Activated T-helper 1 cell treated with anti-CD3 and anti-CD28 coated beads, Interleukin-2, amount 50 U/mL, for 16 hours (primary cell): ENCODE measurements at places on chromosomes 1 and 21.

- no peak for DNase-seq
Observed at GRCh38 chr1:18575620-18576019, 55.0 kb upstream of the PAX7 start.

DNA sequence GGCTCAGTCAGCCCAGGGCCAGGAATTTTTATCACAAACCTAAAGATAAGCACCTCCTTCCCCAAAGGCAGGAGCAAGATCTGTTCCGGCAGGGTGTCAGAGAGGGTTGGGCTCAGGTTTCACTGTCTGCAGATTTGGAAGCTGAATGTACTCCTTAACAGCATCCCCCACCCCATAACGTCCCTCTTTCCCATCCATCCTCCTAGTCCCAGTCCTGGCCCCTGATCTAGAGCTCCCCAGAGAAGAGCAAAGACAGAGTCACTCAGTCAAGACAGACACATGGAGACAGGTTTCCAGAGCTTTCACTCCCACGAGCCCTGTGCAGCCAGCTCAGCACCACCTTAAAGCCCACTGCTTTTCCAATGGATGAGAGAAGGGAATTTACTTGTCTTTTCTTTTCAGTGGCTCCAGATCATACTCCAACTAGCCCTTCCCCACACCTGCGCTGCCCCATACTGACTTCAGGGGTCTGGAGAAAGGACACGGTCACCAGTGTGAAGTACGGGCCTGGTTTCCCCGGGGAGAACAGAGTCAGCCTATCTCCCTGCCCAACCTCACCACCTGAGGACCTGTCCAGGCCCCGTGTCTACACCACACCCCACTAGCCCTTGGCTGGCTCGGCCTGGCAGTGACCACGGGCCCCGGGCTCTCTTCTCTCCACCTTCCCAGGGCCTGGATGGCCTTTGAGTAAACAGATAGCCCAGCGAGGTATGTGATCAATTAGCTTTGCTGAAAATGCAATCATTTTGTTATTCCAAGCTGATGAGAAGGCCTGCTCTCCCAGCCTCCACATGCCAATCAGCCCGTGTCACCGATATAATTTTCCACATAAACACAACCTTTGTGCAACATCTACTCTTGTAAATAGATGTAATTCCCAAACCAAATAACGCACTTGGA lies 249.1 kb downstream of the FOXD2 start:
- no peak for DNase-seq

DNA sequence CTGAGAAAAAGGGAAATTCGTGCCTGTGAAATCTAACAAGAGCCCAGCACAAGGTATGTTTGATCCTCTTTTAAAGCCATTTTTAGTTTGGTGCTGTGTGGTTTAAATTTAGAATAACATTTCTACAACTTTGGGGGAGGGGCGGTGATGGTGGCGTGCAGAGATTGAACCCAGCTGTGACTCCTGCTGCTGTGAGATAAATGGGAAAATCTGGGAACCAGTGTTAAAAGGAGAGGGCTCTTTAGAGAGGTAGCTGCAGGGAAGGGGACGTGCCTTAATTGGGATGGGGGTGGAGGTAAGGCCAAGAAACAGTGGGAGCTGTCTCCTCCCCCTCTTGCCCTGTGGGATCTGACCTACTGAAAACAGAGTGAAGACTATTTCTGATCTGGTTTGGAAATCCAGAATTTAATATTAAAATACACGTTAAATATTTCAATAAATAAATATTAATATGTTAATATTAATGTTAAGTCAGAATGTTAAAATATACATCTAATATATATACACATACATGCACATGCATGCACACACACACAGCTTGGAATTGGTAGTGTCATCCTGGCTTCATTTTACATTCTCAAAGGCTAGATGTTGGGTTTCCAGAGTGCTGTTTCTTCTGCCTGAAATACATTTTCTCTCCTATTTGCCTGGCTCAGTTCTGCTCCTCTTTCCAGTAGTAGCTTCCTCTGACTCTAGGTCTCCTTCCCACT lies 30.1 kb upstream of the DNAJC6 start:
- no peak for DNase-seq

DNA sequence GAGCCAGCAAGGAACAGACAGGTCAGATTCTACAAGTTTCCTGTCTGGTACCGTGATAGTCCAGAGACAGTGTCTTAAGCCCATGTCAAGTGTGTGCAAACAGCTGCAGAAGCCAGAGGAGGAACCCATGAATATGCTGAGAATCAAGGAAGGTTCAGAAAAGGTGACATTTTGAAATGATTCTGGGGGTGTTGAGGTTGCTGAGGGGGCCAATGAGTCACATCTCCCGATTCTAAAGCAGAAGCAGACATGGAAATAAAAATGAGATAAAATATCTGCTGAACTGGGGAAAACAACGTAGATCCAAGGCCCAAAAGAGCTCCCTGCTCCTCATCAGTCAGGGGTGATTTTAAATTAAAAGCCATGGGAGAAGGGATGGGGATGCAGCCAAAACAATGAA lies 15.8 kb upstream of the SYT6 start:
- no peak for DNase-seq

GRCh38 chr21:42441963-42442362 lies 38.3 kb downstream of the UBASH3A start:
- no peak for DNase-seq

DNA sequence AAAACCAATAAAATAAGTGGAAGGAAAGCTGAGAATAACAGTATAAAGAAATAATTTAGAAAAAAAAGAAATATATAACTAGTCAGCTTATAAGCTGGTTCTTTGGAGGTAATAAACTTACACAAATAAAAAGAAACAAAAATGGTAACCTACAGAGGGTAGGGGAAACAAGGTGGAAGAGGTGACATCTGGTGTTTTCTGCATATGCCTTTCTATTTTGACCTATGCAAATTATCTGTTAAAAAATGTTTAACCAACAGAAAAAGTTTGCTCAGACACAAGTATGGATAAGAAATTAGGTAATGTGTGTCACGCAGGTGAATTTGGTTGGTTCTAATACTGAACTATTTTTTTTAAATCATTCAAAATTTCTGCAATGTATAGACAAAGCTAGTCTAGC lies 53.6 kb upstream of the DMRTA2 start:
- DNase-seq = no peak

DNA sequence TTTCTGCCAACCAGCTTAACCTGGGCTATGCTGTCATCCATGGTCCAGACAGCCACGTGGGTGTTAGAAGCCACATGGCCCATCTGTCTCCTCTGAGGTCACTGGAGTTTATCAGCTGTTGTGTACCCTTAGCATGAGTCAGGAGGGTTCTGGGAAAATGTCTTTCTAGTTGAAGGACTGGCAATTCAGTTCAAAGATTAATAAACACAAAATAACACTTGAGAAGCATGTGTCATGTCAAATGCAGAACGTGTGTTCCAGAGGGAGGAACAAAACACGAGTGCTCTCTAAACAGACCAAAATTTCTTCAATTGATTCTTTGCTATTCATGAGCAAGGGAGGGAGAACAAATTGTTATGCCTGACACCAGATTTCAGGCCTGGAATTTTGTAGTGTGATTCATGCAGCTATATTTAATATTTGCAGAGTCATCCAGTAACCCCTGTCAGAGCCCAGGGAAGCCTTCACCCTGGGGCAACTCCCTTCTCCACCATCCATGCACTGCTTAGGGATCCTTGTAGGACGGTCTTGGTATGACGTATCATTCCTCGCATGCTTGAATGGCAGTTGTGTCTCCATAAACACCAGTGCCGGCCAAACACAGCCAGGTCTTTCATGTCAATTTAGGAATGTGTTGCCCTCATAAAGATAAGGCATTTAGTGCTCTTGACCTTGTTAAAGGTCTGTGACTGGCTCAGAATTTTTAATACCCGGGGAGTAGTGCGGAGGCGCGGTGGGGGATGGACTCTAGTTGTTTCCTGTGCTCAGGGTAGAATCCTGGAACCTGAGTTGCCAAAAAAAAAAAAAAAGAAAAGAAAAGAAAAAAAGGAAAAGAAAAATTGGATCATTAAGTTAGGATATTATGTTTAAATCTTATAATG lies 27.7 kb upstream of the DYRK1A start:
- no peak for DNase-seq

DNA sequence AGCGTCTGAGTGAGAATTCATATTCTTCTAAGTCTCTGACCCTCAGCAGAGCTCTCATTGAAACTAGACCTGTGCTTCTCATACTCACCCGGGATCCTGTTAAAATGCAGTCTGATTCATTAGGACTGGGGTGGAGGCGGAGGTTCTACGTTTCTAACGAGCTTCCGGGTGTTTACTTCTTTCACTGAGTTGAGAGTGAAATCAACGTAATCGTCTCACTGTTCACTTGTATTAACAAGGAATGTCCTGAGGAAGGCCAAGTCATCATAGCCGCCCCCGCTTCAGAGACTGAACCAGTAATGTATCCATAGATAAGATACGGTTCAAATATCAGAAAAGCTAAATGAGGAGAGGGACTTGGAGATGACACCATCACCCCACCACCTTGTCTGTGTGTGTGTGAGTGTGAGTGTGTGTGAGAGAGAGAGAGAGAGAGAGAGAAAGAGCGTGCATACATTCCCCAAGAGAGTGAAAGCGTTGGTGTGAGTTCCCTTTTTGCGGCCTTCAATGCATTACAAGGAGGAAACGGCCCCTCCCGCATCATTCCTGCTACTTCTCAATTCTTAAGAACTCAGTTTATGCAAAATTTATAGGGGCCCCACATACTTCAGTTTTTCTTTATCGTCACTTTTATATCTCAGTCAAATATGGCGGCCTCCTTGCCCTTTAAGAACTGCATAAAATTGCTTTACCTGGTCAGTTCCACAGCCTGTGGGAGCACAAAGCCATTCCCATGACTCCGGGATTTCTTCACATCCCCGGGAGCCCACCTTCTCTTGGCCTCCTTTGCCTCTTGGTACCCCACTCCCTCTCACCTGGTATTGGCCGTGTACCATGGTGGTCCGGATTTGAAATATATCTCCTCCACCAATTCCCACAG lies 19.8 kb downstream of the KMO start:
- no peak for DNase-seq

- no peak for DNase-seq
Observed at GRCh38 chr1:23169727-23170335, 1.2 kb upstream of the LUZP1 start.

- no peak for DNase-seq
Observed at GRCh38 chr1:35222322-35223083, 29.6 kb upstream of the SFPQ start.

GRCh38 chr21:37748351-37748750 lies 167.9 kb downstream of the KCNJ6 start:
- DNase-seq = no peak

GRCh38 chr1:87778896-87779295 lies 450.2 kb downstream of the LMO4 start:
- DNase-seq = no peak

- no peak for DNase-seq
Observed at GRCh38 chr1:168598892-168599291, 22.5 kb downstream of the XCL1 start.

GRCh38 chr1:200099040-200099439 lies 71.5 kb downstream of the NR5A2 start:
- DNase-seq = no peak

GRCh38 chr1:202249846-202250245 lies 56.2 kb downstream of the LGR6 start:
- no peak for DNase-seq

- no peak for DNase-seq
Observed at GRCh38 chr1:195761104-195761503, 847.1 kb downstream of the KCNT2 start.

- no peak for DNase-seq
Observed at GRCh38 chr1:209583408-209583807, at the start of gene CAMK1G. CAMK1G (plus strand) TSS chr1:209583714; CDS start chr1:209594984, 11,270 bp downstream.

DNA sequence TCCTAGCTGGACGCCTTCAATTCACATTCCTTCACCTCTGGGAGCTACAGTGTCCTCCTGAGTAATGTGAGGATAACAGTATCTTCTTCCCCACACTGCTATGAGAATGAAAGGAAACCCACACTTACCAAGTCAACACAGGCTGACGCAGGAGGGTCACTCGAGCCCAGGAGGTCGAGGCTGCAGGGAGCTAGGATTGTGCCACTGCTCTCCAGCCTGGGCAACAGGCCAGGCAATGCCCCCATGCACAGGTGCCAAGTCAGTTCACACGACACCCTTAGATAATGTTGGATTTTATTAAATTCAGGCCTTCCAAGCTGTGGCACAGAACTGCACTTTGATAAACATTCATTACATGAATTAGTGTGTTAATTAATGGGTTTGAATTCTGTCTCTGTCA lies 31.9 kb downstream of the MATN1 start:
- no peak for DNase-seq

DNA sequence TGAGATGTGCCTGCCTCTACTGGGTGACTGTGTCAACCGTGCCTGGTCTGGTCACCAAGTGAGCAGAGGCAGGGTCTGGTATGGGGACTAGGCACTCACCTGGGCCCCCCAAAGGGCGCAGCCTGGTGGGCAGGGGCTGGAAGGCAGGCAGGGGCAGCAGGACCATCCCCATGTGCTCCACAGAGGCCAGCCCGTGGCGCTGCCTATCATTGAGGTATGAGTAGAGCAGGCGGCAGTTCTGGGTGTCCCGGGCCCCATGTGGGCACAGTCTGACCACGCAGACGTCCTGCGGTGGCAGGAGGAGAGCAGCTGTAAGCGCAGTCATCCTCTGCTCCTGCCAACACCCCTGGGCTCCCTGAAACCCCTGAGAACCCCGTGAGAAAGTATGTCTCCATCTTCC lies 23.7 kb downstream of the SPOCD1 start:
- DNase-seq = no peak

- DNase-seq = no peak
Observed at GRCh38 chr1:170097449-170097948, 23.0 kb upstream of the KIFAP3 start.

DNA sequence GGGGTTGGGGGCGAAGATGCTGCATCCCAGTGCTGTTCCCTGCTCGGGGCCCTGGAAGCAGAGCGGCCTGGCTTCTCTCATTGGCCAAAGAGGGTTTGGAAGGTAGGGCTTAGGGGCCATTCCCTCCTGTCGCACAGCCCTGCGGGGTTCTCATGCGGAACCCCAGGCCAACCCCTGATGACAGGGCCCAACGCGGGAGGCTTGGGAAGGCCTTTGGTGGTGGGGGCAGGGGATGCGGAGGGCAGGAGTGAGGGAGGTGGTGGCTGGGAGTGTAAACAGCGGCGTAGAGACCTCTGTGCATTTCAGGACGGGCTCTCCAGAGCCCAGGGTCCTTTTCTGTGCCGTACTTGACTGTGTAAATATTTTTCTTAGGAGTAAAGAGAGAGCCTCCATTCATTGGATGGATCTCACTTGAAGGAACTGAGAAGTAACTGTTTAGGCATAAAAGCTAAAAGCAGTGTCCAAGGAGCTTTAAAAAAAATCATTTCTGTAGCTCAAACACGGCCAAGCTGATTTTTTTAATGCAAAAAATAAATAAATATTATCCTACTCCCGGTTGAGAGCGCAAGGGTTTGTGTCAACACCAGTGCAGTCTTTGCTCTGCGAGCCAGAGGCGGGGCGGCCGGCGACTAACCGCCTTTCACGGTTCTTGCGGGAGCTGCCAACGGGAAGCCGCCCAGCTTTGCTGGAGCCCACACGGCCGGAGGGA lies 169.1 kb downstream of the PRDM16 start:
- no peak for DNase-seq

- DNase-seq = no peak
Observed at GRCh38 chr1:32335535-32335789, 571 bp downstream of the MARCKSL1 start.

DNA sequence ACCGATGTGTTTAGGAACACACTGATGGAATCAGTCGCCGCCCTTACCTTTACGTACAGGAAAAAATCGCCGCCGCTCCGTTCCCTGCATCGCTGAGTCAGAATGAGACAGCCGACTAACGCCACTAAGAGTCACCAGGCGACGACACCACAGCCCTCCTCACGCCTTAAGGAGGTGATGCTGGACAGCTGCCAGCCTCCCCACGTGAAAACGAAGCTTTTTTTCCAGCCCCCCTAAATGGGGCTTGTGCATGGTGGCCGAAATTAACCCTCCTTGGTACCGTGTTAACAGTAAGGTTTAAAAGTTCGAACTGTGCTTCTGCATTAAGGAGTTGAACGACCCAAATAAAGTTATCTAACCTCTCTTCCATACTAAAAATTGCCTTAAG lies 511 bp downstream of the DNTTIP2 start:
- peak; percentile 50 for DNase-seq
